ENCODE measurements at places on chromosomes 12 and 14.

- peak; percentile 68 for DNase-seq
Observed at GRCh38 chr12:120903412-120904196, 554 bp downstream of the SPPL3 start.

DNA sequence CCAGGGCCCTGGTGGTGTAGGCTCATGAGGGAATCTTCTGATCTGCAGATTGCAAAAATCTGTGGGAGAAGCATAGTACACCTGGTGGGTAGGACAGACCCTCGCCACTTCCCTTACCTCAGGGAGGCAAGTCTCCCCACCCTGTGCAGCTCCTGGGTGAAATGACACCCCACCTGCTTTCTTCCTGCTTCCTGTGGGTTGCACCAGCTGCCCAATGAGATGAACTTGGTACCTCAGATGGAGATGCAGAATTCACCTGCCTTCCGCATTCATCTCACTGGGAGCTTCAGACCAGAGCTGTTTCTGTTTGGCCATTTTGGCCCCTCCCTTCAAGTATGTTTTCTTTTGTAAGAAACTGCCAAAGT is 4.7 kb downstream of the CLEC2D start:
- no peak for DNase-seq

DNA sequence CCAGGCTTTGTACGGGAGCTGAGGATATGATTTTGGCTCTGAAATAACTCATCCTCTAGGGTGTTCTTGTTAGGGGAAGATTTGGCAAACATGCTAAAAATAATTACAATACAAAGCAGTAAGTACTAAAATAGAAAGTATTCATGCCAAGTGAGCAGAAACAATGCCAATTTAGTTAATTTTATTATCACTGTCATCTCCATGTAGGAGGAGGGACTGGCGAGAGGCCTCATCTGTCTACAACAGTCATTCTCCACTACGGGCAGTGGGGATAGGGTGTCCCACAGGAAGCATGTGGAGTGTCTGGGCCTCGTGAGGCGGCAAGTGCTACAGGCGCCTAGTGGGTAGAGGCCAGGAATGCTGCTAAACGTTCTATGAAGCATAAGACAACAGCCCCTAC is 3.3 kb downstream of the ISM2 start:
- no peak for DNase-seq

GRCh38 chr14:92596331-92596907 is 82.8 kb downstream of the RIN3 start:
- no peak for DNase-seq

DNA sequence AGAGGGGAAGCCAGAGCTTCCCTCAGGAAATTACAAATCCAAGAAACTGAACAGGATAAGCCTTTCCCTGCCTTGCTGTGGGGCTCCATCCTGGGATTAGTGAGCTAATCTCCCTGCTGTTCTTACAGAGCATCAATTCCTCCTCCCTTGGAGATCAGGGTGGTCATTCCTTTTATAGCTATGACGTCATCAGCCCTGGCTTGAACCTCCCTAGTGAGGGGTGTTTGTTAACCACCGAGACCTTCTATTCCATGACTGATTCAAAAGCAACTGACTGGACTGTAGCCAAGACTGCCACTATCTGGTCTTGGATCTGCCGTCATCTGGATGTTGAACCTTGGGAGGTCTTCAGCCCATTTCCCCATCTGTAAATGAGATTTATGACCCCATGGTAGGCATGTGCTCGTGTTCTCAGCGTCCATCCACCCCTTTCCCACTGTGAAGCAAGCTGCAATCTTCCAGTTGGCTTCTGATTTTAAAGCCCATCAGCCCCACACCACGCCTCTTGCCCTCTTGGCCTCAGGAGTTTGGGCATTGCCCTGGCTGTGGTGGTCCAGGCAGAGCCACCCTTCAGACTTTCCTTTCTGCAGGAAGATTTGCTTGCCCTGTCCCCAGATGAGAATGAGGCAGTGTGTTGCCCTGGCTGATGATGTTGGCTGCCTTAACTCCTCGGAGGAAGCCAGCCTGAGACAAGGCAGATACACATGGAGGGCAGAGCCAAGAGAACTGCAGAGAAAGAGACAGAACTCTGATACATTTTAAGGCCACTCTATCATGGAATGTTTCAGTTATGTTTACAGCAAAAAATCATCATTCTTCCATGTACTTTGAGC is 59.6 kb upstream of the ACTN1 start:
- peak; percentile 42 for DNase-seq

- no peak for DNase-seq
Observed at GRCh38 chr12:78878866-78879265, 14.3 kb downstream of the SYT1 start.

- peak; percentile 13 for DNase-seq
Observed at GRCh38 chr12:59808317-59808910, 212.6 kb downstream of the SLC16A7 start.

DNA sequence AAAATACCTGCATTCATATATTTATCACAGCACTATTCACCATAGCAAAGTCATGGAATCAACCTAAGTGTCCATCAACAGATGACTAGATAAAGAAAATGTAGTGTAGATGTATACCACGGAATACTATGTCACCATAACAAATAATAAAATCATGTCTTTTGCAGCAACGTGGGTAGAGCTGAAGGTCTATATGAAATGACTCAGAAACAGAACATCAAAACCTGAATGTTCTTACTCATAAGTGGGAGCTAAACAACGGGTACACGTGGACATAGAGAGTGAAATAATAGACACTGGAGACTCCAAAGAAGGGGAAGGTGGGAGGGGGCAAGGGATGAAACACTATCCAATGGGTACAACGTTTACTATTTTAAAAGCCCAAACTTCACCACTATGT is 37.9 kb downstream of the SLC38A1 start:
- DNase-seq = no peak

- no peak for DNase-seq
Observed at GRCh38 chr12:9756706-9757105, 4.0 kb downstream of the CD69 start.

DNA sequence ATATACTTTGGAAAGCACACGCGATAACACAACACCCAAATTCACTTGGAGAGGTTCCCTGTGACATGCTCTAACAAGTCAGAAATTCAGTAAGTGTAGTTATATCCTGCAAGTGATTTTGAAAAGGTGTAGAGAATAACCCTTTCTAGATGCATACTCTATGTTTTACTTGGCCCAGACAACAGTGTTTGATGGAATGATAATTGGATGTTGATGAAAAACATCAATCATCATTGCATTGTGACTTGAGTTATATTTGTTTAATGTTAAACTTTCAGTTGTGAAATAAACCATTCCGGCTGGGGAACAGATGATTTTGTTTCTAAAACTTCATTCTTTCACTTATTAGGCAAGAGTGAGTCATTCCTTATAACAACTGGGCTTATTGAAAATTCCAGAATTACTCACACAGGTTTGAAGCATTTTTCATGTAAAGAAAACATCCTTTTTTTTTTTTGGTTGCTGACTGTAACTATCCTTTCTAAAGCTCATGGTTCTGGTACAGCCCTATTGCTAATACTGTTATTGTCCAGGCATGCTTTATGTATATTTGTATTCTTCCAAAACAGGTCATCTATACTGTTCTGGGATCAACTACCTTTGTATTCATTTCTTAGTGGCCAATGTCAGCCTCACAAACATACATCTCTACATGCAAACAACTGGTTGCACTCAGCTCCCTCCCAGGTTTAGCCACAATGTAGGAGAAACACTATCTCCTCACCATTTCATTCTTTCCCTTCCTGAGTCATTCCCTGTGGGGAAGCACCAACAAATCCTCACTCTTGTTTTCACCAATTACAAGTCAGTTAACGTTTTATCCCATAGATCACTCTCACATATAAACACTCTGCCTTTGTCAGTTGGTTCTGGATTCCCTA is 121.2 kb upstream of the LRIG3 start:
- DNase-seq = peak; percentile 93

DNA sequence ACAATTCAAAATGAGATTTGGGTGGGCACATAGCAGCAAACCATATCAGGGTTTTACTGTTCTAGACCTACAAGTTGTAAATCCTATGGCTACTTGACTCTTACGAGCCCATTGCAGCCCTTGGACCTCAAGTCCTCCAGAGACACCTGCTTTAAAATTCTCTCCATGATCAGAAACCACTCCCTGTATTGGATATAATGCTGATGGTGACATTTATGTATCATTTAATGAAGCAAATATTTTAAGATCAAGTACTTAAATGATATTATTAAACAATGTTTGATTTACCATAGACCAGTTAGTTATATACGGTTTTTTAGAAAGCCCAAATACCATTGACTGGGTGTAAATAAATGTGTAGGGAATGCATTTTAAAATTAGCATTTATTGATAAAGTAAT is 24.2 kb downstream of the AMDHD1 start:
- no peak for DNase-seq

- DNase-seq = no peak
Observed at GRCh38 chr14:92489394-92490238, 24.0 kb upstream of the RIN3 start.

DNA sequence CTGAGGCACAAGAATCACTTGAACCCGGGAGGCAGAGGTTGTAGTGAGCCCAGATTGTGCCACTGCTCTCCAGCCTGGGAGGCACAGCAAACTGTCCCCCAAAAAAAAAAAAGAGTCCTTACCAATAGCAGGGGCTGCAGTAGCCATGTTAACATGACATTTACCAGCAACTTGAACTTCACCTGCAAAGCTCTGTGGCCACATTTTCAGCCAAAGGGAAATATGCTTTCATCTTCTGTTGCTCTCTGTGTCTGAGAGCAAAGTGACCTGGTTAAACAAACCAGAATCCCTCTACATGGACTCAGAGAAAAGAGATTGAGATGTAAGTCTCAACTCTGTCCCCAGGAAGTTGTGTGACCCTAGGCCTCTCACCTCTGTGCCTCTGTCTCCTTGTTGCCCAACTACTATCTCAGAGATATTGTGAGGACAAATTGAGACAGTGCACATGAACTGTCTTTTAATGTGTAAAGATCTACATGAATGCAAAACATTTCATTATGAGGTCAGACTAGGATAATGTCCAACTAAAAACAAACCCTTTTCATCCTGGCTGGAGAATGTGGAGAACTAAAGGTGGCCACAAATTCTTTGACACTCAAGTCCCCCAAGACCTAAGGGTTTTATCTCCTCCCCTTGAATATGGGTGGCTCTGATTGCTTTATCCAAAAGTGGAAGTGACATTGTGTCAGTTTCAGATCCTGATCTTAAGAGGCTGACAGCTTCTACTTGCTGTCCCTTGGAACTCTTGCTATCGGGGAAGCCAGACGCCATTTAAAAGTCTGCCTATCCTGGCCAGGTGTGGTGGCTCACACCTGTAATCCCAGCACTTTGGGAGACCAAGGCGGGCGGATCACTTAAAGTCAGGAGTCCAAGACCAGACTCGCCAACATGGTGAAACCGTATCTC is 24.7 kb upstream of the P2RX4 start:
- DNase-seq = no peak

DNA sequence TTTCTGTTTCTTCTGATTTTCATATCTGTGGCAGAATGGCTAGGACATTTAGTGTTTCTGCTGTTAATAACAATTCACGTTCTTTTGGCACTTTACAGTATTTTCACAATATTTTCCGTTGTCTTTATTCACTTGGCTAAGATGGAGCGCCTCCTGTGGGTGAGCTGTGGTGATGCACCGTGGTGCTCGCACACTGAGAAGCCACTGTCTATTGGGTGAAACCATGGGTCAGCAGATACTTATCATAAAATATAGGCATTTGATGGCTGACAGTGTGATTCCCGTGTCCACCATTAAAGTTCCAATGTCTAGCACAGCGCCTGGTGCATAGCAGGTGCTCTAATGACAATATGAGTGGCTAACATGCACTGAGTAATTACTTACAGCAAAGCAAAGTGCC is 141.8 kb downstream of the VRK1 start:
- DNase-seq = no peak

- DNase-seq = peak; percentile 71
Observed at GRCh38 chr12:59459966-59460660, 135.7 kb upstream of the SLC16A7 start.

GRCh38 chr12:31322801-31323207 is 3.1 kb downstream of the SINHCAF start:
- DNase-seq = peak; percentile 70

DNA sequence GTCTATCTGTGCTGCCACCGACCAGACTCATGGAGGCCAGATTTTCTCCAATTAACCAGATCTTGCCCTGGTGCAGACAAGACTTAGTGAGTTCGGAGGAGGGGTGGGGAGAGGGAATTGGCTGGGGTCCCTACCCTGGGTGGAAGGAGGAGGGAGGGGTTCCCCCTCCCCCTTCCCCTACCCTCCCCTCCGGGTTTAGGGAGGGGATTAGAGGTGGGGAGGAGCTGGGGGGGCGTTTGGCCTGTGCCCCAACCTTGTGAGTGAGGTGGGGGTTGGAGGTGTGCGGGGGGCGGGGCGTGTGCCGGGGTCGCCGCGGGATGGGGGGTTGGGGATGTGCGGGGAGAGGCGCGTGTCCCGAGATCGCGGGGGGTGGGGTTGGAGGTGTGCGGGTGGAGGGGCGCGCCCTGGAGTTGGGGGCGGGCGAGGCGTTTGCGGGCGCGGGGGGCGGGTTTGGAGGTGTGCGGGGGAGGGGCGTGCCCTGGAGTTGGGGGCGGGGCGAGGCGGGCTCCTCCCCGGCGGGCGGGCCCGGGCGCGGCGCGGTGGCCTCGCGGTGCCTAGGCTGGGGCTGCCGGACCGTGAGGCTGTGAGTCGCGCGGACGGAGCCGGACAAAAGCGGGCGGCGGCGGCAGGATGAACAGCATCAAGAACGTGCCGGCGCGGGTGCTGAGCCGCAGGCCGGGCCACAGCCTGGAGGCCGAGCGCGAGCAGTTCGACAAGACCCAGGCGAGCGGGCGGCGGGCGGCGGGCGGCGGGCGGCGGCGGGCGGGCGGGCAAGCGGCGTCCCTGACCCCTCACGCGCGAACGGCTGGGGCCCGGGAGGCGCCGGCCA is at the start of gene HIP1R:
TSS of gene HIP1R (plus strand) at position 537 of the 829 bp plus-strand sequence. CDS start at position 631, 94 bp downstream.
- DNase-seq = no peak

GRCh38 chr14:94062344-94062940 is 18.6 kb downstream of the DDX24 start:
- DNase-seq = peak; percentile 14

DNA sequence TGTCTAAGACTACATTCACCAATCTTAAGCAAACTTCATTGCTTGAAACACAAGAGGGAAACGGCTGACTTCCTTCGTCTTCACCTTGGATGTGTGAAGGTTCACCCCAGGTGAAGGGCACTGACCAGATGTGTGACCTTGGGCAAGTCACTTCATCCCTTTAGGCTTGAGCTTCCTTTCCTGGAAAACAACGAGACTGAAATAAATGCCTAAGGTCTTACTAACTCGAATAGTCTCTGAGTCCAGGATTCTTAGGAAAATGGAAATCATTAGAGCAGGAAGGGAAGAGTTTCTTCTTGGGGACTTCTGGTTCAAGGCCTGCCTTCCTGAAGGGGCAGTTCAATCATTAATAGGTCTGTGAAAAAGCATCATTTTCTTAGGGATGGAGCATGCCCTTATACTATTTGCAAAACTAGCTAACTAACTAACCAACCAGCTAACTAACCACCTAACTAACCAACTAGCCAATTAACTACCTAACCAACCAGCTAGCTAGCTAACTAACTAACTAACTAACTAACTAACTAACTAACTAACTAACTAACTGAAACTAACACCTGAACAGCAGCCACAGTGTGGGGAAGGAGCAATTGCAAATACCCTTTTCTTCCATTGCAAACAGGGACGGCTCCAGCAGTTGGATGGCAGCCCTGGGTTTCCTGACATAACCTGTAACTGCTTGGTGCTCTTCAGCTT is 31.5 kb upstream of the EMP1 start:
- no peak for DNase-seq

GRCh38 chr14:55285048-55285652 is 13.9 kb downstream of the FBXO34 start:
- DNase-seq = peak; percentile 10

All from NCI-H226 (cell line).